ENCODE measurements at places on chromosomes 11 and 22.

DNA sequence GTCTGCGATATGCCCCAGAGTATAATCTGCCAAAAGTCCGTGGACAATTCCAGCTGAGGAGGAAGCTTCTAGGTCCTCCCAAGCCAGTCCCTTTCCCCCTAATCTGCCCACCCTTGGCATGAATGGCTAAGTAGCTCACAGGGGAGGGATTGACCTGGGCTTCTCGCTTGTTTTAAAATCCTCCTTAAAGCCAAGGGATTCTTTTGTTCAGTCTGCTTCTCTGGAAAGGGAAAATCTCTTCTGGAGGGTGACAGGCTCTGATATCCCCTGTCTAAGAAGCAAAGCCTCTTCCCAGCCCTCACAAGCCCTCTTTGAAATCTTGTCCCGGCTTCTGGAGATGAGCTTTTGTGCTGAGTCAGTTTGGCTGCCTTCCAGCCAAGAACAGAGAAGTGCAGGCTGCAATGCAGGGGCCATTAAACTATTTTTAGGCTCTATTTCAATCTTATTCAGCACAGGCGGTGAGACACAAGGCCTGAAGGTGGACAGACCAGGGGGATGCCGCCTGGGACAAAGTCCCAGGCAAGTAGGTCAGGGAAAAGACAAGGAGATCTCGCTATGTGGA, 23.9 kb downstream of the NEFH start:
- peak overlapping the region; percentile 24 for H3K27ac ChIP-seq
- H3K36me3 ChIP-seq, result no peaks in the 10 kb centered on the region
- peaks cover 12% of the 10 kb centered on the region for H3K4me1 ChIP-seq
- no peak for ATAC-seq
- H3K4me3 ChIP-seq, result no peak overlapping the region

- H3K27me3 ChIP-seq, result no peaks in the 10 kb centered on the region
- H3K4me1 ChIP-seq, result no peaks in the 10 kb centered on the region
- no peak overlapping the region for H3K4me3 ChIP-seq
Observed at GRCh38 chr22:27994481-27995331, 75.7 kb upstream of the PITPNB start.

- peaks cover 54% of the 10 kb centered on the region for H3K4me1 ChIP-seq
- ATAC-seq, result peak; percentile 86
- peak overlapping the region; percentile 89 for H3K4me3 ChIP-seq
Observed at GRCh38 chr11:66267379-66268243, 828 bp upstream of the RAB1B start.

GRCh38 chr11:60315871-60316270, 11.2 kb upstream of the MS4A6E start:
- no peak for ATAC-seq
- no peaks in the 10 kb centered on the region for H3K27me3 ChIP-seq
- H3K4me3 ChIP-seq, result no peak overlapping the region
- H3K27ac ChIP-seq, result no peak overlapping the region
- H3K4me1 ChIP-seq, result no peaks in the 10 kb centered on the region

GRCh38 chr22:17597217-17597616, 31.3 kb downstream of the ATP6V1E1 start:
- H3K36me3 ChIP-seq, result peaks cover 94% of the 10 kb centered on the region
- ATAC-seq, result peak; percentile 48
- H3K27ac ChIP-seq, result no peak overlapping the region
- H3K27me3 ChIP-seq, result no peaks in the 10 kb centered on the region
- H3K4me1 ChIP-seq, result no peaks in the 10 kb centered on the region

- no peaks in the 10 kb centered on the region for H3K36me3 ChIP-seq
- no peak overlapping the region for H3K27ac ChIP-seq
- H3K4me1 ChIP-seq, result no peaks in the 10 kb centered on the region
- no peaks in the 10 kb centered on the region for H3K27me3 ChIP-seq
- no peak for ATAC-seq
Observed at GRCh38 chr11:30814737-30815136, 228.6 kb upstream of the MPPED2 start.

DNA sequence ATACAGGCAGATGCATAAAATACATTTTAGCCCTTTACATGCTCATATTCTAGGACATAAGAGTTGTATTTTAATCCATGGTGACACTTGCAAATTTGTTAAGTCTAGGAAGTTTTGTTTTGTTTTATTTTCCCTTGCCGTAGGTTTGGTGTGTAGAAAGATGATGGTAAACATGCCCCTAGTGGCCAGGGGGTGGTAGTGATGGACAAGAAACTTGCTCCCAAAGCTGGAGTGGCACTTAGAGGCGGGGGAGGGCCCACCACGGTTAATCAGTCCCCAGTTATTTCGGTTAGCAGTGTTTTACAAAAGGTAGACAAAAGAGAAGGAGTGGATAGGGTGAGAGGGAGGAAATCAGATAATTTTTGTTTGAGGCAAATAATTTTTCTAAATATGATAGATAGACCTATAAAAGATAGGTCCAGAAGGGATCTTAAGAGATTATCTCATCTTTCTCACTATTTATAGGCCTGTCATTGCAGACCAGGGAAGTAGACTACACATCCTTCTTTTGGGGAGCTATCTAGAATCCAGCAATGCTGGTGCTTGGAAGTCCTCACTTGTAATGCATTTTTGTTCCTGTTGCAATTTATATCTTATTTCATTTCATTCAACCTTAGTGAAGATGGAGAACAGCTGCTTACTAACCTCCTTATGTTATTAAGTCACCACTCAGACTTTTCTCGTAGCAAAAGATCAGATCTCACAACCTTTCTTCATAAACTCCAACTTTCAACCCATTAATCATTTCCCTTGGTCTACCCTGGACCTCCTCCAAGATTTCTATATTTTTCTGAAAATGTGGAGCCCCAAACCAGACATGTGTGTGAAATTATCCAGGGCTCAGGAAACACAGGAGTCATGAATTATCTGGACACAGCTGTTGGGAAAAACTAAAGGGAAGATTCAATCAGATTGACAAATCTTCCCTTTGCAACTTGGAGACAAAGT, 5.9 kb upstream of the BDNF start:
- H3K27me3 ChIP-seq, result peaks cover 28% of the 10 kb centered on the region
- no peak for ATAC-seq

GRCh38 chr11:128511712-128512111, 75.6 kb downstream of the ETS1 start:
- no peak overlapping the region for H3K27ac ChIP-seq
- H3K27me3 ChIP-seq, result no peaks in the 10 kb centered on the region
- H3K4me3 ChIP-seq, result no peak overlapping the region

DNA sequence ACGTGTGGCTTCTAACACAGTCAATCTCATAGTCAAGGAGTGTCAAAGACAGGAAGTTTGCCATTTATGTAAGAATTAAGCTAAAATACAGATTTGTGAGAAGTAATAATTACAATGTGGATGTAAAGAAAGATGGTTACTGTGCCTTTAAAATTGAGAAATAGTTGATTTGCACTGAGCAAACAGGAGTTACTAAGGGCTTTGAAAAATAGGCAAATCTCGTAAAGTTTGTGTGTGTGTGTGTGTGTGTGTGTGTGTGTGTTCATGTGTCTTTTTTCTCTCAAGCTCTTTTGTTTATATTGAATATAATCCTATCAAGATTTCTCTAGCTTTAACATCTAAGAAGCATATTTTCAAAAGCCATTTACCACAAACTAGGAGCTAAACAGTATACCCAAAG, 2284.5 kb downstream of the LRRC4C start:
- ATAC-seq, result no peak
- H3K4me3 ChIP-seq, result no peak overlapping the region
- no peaks in the 10 kb centered on the region for H3K4me1 ChIP-seq
- H3K36me3 ChIP-seq, result no peaks in the 10 kb centered on the region
- H3K27me3 ChIP-seq, result no peaks in the 10 kb centered on the region
- no peak overlapping the region for H3K27ac ChIP-seq

GRCh38 chr11:2849994-2850770, 35.4 kb downstream of the CDKN1C start:
- H3K4me1 ChIP-seq, result no peaks in the 10 kb centered on the region
- H3K27me3 ChIP-seq, result no peaks in the 10 kb centered on the region
- no peak for ATAC-seq
- no peak overlapping the region for H3K27ac ChIP-seq
- H3K36me3 ChIP-seq, result no peaks in the 10 kb centered on the region
- H3K4me3 ChIP-seq, result no peak overlapping the region

DNA sequence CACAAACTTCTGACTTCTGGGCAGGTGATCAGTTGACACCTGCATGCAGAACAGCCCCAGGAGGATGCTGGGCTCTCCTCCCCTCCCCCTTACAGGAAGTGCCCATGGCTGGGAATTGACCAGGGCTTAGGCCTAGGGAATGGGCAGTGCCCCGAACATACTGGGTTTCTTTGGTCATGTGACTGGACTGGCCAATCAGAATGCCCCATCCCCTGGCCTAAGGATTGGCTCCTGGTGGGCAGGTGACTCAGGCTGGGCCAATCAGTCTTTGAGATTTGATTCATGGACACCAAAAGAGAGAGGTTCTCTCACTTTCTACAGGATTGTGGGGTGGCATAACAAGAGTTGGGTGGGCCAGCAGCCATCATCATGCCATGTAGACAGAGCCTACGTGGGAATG, 37.1 kb downstream of the MCM5 start:
- H3K27ac ChIP-seq, result no peak overlapping the region
- ATAC-seq, result no peak
- no peak overlapping the region for H3K4me3 ChIP-seq
- no peaks in the 10 kb centered on the region for H3K27me3 ChIP-seq

GRCh38 chr11:67416416-67417335, 1.2 kb downstream of the CARNS1 start:
- no peak for ATAC-seq
- H3K27ac ChIP-seq, result peak overlapping the region; percentile 67
- no peak overlapping the region for H3K4me3 ChIP-seq
- H3K4me1 ChIP-seq, result peaks cover 65% of the 10 kb centered on the region
- peaks cover 14% of the 10 kb centered on the region for H3K27me3 ChIP-seq

DNA sequence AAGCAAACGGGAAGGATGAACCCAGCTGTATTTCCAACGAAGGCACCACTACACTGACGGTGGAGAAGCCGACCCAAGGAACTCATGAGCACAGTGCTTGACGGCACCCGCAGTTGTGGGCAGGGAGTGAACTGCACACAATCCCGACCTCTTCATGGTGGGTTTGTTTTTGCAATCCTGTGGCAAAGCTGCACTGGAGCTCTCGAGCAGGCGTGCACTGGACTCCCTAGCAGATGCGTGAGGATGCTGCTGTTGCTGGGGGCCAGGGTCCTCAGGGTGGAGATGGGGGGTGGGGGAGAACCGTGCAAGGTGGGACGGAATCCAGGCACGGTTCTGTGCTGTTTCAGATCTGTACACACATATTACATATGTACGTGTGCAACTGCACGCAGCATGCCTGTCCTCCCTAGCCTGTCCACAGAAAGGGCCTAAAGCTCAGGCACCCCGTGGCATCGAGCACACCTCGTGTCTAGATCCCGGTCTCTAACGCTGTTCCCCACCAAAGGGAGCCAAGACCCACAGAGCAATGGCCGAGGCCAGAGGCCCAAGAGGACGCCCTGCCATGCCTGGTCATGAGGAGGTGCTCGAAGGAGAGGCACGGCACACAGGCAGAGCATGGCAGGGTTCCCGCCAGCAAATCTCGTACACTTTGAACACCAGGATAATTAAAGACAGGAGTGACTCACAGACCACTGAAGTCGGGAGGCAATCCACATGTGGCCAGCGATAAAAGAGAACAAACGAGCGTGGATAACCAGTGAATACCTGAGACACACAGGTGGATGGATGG, 17.6 kb downstream of the ALG12 start:
- no peaks in the 10 kb centered on the region for H3K27me3 ChIP-seq
- H3K36me3 ChIP-seq, result peaks cover 84% of the 10 kb centered on the region
- no peak for ATAC-seq
- H3K4me1 ChIP-seq, result no peaks in the 10 kb centered on the region
- no peak overlapping the region for H3K27ac ChIP-seq

GRCh38 chr22:49432897-49433443, 394.7 kb downstream of the BRD1 start:
- ATAC-seq, result no peak
- no peak overlapping the region for H3K4me3 ChIP-seq
- no peaks in the 10 kb centered on the region for H3K4me1 ChIP-seq
- no peaks in the 10 kb centered on the region for H3K36me3 ChIP-seq
- H3K27me3 ChIP-seq, result peaks cover 75% of the 10 kb centered on the region

- H3K4me1 ChIP-seq, result peaks cover 98% of the 10 kb centered on the region
- no peak overlapping the region for H3K4me3 ChIP-seq
Observed at GRCh38 chr11:44743959-44744557, 17.3 kb downstream of the TSPAN18 start.

GRCh38 chr11:94000659-94001058, 20.5 kb upstream of the HEPHL1 start:
- no peak for ATAC-seq
- H3K4me1 ChIP-seq, result no peaks in the 10 kb centered on the region
- no peak overlapping the region for H3K4me3 ChIP-seq
- H3K36me3 ChIP-seq, result no peaks in the 10 kb centered on the region

DNA sequence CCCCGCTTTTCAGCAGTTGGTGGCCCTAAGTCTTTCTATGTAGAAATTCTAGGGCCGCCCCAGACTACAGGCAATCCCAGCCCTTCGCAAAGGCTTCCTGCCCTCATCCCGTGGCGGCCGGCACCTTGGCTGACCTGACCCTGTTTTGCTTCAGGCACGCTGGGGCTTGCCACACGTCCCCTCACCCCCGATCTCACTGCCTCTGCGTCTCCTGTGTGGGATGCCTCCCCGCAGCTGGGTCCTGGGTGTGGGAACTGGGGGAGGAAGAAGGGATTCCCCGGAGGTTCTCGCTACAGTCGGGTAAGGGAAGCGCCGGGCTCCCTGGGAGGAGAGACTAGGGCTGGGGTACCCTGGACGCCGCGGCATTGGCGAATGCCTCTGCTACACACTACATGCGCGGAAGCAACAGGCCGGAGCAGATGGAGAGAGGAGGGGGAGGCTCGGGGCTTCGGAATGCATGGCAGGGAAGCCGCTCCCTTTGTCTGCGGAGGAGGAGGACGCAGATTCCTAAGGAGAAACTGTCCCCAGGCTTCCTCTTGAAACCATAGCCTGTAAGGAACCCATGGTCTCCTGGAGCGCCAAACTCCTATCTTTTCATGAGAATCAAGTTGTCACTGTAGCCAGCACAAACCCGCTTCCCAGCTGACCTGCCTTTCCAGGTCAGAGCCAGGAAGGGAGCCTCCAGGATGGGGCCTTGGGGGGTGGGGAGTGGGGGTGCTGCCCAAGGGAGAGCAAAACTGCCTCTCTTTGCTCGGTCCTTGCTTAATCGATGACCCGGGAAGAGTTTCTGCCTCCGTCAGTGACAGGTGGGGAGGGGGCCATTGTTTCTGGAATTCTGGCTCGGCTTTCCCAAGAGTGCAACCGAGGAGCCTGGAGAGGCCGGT, 1.4 kb downstream of the DTX4 start:
- peaks cover 11% of the 10 kb centered on the region for H3K4me1 ChIP-seq
- H3K27me3 ChIP-seq, result peaks cover 14% of the 10 kb centered on the region
- H3K27ac ChIP-seq, result peak overlapping the region; percentile 73
- H3K36me3 ChIP-seq, result no peaks in the 10 kb centered on the region

DNA sequence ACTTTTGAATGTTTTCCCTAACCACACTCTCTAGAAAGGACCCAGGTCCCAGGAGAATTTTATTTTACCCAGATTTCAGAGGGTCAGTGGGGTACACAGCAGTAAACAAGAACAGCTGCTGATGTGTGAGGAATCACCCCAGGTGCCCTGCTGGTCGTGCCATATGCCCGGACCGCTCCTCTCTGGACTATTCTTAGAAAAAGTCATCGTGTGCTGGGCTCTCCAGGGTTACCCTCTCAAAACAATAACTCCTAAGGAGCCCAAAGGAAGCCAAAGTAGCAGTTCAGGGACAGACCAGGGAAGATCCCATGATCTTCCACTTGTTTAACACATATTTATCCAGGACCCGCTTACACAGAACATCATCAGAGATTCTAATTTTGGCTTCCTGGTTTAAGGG, 29.7 kb downstream of the LRP4 start:
- ATAC-seq, result no peak
- H3K27me3 ChIP-seq, result no peaks in the 10 kb centered on the region
- H3K27ac ChIP-seq, result no peak overlapping the region
- no peaks in the 10 kb centered on the region for H3K4me1 ChIP-seq

GRCh38 chr11:1481861-1482441, 4.6 kb downstream of the MOB2 start:
- peak overlapping the region; percentile 96 for H3K27ac ChIP-seq
- no peak for ATAC-seq
- H3K36me3 ChIP-seq, result peaks cover 39% of the 10 kb centered on the region

All from gastroesophageal sphincter (tissue), 4 donors.